ENCODE measurements at places on chromosomes 5 and 9. TPM values are rescaled to one million over a fixed set of nuclear protein-coding genes. Genes with fewer than 3 reads are reported as not detected.

The FOXD4L4 gene
- total RNA-seq: not detected

The LRRTM2 gene
- not detected for total RNA-seq

- DNase-seq: no peak
Measured at GRCh38 chr9:137053944-137054931, at the start of gene ENTPD2. Gene ENTPD2 (minus strand): TSS chr9:137054061. CDS start chr9:137053997, 64 bp downstream.

The WDR36 gene
- 14.6 TPM for total RNA-seq

The EIF4E1B gene
- not detected for total RNA-seq
